RWPE2 (cell line): ENCODE measurements at places on chromosomes 12 and 14.

- DNase-seq: no peak
Measured at GRCh38 chr14:52069307-52070050, 620 bp upstream of the NID2 start.

- no peak for DNase-seq
Measured at GRCh38 chr12:29569132-29569757, 71.8 kb upstream of the OVCH1 start.

DNA sequence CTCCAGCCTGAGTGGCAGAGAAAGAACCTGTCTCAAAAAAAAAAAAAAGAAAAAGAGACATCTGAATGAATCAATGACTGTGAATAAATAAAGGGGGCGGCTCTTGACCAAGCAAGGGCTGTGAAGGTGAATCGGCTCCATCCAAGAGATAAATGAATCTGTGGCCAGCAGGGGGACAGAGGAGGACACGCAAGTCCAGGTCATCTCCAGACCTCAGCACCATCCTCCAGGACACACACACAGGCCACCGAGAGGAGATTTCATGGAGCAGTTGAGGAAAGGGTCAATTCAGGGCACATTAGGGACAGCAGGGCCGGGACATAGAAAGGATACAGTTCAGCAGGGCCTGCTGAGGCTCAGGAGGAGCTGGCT is 21.6 kb downstream of the TRPV4 start:
- DNase-seq: no peak

DNA sequence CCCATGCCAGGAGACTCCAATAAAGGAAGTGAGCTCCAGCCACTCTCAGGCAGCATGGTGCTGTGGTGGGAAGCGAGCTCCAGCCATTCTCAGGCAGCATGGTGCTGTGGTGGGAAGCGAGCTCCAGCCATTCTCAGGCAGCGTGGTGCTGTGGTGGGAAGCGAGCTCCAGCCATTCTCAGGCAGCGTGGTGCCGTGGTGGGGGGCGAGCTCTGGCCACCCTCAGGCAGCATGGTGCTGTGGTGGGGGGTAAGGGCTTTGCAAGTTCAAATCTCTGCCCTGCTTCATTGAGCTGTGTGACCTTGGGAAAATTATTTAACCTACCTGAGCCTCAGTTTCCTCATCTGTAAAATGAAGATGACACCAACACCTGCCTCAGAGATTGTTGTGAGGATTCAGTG is 975.1 kb downstream of the BCL11B start:
- DNase-seq: no peak

DNA sequence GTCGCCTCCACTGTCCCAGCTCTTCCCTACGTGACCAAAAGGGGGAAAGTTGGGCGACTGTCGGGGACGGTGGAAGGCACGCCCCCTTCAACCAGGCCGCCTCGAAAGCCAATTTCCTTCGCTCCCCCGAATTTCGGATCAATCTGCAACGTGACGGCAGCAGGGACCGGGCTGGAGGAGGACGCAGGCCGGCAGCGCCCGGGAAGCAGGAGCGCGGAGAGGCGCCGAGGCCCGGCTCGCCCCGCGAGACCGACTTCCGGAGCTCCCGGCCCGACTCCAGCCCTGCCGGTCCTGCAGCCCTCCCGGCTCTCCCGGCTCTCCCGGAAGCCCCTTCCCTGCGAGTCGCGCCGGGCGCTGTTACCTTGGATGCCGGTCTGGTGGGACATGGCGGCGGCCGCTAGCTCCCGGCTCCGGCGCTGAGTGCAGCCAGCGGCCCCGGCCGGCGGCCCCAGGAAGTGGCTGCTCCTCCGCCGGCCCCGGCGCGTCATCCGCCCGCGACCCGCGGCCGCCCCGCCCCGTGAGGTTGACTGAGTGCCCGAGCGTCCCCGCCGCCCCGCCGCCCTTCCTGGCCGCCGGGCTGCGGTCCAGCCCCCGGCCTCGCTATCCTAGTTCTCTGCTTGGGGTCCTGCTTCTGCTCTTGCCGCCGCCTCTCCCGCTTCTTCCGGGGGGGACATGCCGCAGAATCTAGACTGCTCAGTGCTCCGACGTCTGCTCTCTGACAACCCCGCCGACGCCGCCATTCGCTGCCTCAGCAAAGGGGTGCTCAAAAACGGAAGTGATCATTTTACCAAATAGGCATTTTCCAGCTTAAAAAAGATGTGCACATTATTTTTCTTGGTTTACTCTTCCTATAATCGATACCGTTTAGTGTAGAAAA is at the start of gene TWF1:
TSS of gene TWF1 (minus strand) at position 458 of the 877 bp plus-strand sequence. CDS start at position 386, 72 bp downstream.
- DNase-seq: peak; percentile 73

DNA sequence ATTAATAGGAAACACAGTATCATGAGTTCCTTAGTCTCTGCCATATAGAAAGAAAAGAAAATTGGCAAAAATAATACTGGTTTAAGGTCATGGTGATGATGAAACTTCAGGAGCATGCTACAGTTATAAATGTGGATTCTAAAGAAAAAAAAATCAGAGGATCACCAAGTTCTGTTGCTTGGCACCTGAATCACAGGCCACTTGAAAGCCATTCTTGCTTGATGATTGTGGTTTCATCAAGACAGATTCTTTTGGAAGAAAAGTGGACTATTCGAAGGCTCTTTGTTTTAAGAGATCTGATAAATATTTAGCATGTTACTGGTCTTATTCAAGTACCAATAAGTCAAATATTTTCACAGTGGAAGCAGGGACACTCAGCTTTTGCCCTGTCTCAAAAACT is 148.9 kb downstream of the SAMD4A start:
- DNase-seq: no peak

GRCh38 chr12:107115119-107115518 is 21.8 kb upstream of the CRY1 start:
- no peak for DNase-seq

- no peak for DNase-seq
Measured at GRCh38 chr14:74257941-74258763, 18.9 kb downstream of the VSX2 start.

GRCh38 chr14:68805414-68805813 is 12.5 kb upstream of the ZFP36L1 start:
- DNase-seq: no peak

- peak; percentile 73 for DNase-seq
Measured at GRCh38 chr14:100541621-100542560, 45.3 kb downstream of the BEGAIN start.

- no peak for DNase-seq
Measured at GRCh38 chr14:92513204-92513965, at the start of gene RIN3. RIN3 (plus strand) TSS chr14:92513781; CDS start chr14:92513933, 152 bp downstream.

DNA sequence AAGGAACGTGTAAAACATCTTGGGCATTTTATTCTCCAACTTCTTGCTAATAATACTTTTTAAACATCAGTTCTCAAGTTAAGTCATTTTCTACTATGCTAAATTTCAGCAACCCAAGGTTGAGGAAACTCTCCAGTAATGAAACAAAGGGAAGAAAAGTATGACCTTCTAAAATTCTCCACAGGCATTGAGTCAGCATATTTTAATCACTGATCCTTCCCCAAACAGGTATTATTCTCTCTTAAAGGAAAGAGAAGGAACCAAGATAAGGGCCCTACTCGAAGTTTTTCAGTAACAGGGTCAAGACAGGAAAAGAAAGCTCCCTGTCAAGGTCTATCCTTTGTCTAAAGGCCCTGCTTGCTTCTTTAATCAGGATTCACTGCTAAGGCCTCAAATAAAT is 3.0 kb downstream of the KICS2 start:
- no peak for DNase-seq

- no peak for DNase-seq
Measured at GRCh38 chr12:52826611-52827498, 7.3 kb downstream of the KRT79 start.

- no peak for DNase-seq
Measured at GRCh38 chr14:103151270-103151945, 28.1 kb downstream of the TNFAIP2 start.

DNA sequence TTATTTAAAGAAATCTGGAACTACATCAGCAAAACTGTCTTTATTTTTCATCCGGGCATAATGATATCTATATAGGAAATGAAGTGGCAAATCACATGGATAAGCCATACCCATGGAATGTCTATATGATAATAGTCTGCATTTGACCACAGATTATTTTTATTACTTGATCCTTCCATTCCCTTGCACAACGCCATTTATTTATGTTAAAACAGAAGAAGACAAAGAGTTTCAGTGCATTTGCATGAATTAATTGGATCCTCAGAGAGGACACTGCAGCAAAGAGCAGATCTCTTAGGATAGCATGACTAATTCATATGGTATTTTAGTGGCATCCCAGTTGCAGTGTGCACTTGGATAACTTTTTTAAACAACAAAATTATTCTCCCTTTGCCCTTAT is 345.0 kb downstream of the CCDC91 start:
- no peak for DNase-seq

DNA sequence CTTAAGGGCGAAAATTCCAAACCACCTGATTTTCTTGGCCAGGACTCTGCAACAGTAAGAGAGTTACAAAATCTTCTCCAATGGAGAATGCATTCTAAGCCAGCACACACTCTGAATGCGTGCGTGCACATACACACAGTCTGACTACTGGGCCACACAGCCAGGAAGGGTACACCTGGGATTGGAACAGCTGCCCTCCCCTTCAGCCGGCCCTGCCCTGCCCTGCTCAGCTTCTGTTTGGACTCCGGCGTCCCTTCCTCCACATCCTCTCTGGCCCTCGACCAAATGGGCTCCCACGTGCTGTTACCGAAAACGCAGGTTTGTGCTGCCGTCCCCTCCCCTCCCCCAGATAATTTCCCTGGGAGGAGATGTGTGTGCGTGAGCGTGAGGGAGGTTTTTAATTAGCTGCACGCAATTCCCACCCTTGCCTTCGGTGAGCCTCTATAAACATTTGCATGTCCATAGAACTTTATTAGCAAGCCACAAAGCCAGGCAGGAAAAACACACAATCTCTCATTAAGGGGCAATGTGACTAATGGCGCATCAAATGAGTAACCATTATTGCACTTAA is 43.0 kb downstream of the CCNK start:
- DNase-seq: peak; percentile 54

- no peak for DNase-seq
Measured at GRCh38 chr12:92442782-92443181, 260.0 kb upstream of the PLEKHG7 start.

DNA sequence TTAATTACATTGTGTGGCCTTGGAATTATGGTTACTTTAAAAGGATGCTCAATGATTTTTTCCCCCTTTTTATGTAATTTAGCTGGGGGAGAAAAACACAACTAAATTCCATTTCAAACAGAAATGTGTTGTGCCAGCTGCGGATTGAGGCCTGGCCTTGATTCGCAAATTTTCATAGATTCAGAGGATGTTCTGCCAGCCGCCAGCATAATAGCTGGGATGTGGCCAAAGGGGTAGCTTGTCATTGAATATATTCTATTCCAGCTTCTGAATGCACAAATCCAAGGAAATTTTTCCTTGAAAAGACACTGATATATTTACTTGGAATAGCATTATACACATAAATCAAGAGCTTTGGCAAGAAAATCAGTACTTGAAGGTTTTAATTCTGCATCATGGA is 43.7 kb downstream of the TRHDE start:
- DNase-seq: no peak

GRCh38 chr12:43362910-43363694 is 188.9 kb downstream of the ADAMTS20 start:
- no peak for DNase-seq

- DNase-seq: no peak
Measured at GRCh38 chr12:46472893-46473633, 100.5 kb upstream of the SLC38A2 start.

DNA sequence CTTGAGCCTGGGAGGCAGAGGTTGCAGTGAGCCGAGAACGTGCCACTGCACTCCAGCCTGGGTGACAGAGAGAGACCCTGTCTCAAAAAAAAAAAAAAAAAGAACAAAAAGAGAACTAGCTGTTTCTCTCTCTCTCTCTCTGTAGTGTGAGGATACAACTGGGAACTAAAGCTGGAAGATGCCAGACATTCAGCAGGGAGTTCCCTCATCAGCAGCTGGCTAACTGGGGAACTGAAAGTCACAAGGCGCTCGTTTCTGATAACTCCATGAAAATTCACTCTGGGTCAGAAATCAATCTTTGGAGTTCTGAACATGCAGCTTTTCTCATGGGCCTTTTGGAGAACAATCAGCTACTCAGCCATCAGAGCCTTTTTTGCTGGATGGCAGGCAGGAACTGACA is 43.5 kb upstream of the MAP1LC3B2 start:
- DNase-seq: no peak

DNA sequence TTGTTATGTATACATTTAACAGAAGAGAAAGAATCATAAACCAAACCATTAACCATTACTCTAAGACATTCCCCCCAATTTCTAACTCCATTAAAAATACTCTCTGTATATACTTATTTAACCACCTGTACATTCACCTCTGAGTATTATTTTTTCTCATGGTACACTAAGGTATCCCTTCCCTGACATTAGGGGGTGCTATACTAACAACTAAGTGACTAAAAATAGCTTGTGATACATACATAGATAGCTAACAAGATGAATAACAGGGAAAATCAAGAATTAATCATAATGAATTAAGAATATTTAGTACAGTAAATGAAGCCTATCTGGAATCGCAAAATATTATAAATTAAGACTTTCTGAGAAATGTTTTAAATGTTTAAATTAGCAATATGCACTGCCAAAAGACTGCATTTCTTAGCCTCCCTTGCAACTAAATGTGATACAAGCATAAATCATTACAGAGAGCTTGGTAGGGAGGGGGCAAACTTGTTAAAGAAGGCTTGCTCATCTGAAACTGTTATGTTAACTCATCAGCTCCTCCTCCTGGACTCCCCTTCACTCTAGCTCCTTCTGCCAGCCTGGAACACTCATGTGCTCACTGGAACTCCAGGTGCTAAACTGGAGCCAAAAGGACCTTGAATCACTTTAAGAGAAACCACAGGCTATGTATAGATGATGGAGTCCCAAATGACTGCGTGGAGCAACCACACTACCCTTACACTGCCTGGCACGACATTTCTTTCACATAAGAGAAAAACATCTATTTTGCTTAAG is 14.9 kb downstream of the C2CD5 start:
- DNase-seq: no peak

- DNase-seq: no peak
Measured at GRCh38 chr12:18139254-18139653, 49.3 kb upstream of the RERGL start.

DNA sequence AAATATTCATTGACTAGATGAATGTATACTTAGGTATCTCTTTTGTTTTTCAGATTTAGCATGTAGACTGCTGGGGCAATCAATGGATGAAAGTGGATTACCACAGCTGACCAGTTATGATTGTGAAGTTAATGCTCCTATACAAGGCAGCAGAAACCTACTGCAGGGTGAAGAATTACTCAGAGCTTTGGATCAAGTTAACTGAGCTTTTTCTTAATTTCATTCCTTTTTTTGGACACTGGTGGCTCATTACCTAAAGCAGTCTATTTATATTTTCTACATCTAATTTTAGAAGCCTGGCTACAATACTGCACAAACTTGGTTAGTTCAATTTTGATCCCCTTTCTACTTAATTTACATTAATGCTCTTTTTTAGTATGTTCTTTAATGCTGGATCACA is 15.3 kb upstream of the SNAPC1 start:
- no peak for DNase-seq

GRCh38 chr12:114447274-114447716 is 41.4 kb upstream of the TBX5 start:
- no peak for DNase-seq

- no peak for DNase-seq
Measured at GRCh38 chr12:29241821-29242591, 92.9 kb downstream of the FAR2 start.

- no peak for DNase-seq
Measured at GRCh38 chr12:109763201-109763841, 49.7 kb downstream of the FAM222A start.
